Left ventricle myocardium superior (tissue), 1 donor: ENCODE measurements at places on chromosomes 13 and 19.
A peak's percentile ranks its signal among the peaks of the same experiment; 100 is the strongest.

GRCh38 chr13:41613984-41614661, 156.8 kb downstream of the RGCC start:
- DNase-seq, result peak; percentile 71

GRCh38 chr19:55642153-55643002, 1.1 kb upstream of the ZNF581 start:
- peak; percentile 52 for DNase-seq

- no peak for DNase-seq
Measured at GRCh38 chr19:5304486-5304885, 36.1 kb downstream of the PTPRS start.

DNA sequence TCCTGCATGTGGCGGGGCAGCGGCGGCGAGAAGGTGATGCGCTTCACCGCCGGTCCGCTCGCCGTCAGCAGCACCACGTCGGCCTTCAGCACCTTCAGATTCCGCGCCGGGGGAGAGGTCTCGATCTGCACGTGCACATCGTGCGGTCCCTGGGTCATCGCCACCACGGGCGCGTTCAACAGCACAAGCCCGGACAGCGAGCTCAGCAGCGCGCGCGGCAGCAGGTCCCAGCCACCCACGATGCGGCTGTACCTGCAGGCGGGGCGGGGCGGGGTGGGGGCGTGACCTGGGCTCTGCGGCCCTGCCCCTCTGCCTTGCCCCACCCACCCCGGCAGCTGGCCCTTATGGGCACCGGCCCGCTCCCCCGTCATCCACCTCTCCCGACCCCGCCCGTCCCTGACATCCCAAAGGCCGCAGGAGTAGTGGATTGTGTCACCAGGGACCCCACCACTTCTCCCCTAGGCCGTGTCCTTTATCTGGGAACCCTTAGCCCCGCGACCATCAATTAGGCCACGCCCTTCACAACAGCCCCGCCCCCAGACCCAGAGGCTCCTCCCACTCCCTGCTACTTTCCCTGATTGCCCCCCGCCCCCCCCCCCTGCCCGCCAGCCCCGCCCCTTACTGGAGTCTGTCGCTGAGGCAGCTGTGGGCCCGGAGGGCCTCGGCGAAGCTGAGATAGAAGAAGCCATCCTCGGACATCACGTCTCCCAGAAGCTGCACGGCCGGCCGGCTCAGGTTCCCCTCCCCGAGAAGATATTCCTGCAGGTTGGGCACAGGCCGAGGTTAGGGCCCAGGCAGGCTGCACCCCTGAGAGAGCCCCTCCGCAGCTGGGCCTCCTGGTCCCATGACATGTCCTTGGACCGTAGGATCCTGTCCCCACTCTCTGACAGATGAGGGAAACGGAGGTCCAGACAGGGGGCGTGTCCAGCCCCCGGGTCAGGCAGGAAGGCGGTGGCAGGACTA, 6.1 kb downstream of the IL4I1 start:
- no peak for DNase-seq

GRCh38 chr13:74687442-74688182, 553.4 kb upstream of the KLF12 start:
- no peak for DNase-seq

- no peak for DNase-seq
Measured at GRCh38 chr19:11560404-11561051, 1.5 kb upstream of the ELOF1 start.

GRCh38 chr19:18620311-18620710, 7.6 kb downstream of the TMEM59L start:
- no peak for DNase-seq

DNA sequence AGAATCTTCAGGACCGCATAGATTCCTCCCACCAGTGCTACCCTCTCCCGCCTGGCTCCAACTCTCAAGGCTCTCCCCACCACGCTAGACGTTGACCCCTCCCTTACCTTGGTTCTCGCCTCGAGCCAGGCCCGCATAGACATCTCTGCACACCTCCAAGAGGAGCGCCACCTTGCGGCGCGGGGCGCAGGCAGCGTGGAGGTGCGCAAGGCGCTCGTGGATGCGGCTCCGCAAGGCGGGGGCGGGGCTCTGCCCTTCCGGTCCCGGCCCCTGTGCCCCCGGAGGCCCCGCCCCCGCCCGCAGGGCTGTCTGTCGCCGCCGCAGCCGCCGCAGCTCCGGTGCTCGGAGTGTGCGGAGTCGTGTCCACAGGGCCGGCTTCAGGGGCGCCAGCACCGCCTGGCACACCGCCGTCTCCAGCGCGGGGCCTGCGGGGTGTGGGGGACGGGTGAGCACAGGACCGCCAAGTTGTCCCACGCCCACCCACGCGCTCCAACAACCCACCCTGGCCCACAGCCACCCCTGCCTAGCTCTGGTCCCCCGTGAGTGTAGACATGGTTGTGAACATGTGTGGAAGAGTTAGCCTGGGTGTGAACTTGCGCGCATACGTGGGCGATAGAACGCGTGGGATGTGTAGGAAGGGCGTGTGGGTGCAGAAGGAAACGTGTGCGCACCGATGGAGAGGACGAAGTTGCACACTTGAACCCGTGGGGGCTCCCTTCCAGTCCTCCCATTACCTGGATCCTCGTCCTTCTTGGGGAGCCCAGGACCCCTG, 8.1 kb downstream of the RINL start:
- peak; percentile 96 for DNase-seq

DNA sequence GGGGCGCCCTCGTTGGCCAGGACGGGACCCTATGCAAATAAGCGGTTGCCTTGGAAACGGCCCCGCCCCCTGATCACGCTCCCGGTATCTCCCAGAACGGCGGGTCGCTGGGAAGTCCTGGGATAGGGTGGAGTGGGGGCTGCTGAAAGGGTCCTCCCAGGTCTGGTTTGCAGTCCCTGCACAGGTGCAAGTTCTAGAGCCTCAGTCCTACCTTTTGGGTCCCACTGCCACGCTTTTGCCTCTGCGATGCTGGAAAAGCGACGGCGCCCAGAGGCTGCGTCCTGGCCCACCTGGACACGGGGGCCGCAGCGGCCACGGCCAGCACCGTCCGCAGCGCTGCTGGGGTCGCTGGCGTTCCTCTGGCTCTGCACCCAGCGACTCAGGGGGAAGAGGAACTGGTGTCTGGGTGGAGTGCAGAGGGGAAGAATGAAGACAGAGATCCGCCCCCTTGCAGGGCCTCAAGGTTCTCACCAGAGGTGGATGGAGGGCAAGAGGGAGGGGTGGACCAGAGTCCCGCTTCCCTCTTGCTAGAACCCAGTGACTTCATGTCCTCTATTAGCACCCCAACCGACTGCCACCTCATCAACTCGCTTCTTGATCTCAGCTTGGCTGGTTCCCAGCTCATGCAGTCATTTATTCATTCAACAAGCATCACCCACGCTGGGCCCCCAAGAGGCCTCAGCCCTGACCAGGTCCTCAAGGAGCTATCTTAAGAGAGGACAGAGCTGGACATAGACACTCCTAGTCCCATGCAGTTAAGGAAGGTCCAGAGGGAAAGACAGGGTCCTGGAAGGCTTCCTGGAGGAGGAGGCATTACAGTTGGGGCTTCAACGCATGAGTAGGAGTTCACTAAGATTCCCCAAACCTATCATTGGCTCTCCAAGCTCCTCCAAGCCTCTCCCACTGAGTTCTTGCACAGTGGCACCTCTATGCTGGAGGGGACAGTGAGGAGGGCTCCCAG, at the start of gene LRRC25:
TSS of gene LRRC25 (minus strand) at position 381 of the 961 bp plus-strand sequence. CDS start 659 bp downstream, outside the sequence.
- peak; percentile 63 for DNase-seq
